ENCODE measurements at places on chromosomes 12 and 14.

GRCh38 chr12:94150240-94151121 is 2.1 kb downstream of the PLXNC1 start:
- DNase-seq = no peak

DNA sequence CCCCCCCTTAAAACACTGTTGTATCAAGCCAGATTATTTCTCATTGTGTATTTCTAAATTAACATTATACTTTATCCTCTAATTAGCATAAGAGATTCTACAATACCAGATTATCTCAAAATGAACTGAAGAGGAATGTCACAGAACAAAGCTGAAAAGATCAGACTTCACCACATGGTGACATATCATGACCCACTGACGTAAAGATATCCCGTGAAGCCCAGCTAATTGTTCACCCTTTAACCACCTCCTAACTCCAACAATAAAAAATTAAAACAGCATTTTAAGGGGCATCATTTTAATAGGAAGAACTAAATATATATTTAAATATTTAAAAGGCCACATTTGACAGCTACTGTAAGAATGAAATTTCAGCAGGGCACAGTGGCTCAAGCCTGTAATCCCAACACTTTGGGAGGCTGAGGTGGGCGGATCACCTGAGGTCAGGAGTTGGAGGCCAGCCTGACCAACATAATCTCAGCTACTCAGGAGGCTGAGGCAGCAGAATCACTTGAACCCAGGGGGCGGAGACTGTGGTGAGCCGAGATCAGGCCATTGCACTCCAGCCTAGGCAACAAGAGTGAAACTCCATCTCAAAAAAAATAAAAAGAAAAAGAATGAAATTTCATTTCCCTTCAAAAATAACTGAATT is 29.0 kb downstream of the CDK17 start:
- DNase-seq = no peak

DNA sequence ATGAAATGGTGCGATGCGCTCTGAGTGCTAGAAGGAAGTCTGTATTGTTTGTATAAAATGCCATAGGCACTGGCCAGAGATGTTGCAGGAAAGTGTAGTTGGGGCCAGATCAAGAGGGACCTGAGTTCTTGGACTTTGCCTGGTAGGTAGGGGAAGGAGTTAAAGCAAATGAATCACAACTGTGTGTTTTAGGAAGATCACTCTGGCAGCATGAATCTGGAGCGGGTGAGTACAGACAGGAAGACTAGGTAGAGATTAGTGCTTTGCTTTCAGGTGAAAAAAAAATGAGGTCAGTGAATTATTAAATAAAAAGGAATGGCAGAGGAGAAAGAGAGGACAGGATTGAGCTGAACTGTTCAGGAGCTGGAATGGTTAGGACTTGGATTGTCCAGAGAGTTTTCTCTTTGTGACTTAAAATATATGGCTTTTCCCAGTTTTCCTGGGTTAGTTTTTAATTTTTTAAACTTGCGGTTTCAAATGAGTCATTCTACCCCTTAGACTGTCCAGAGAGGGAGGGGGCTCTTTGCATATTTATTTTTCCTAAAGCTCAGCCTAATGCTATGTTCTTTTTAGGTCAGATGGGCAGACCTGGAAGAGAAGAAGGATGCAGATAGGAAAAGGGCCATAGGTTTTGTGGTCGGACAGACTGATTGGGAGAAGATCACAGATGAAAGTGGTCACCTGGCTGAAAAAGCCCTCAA is 41.1 kb downstream of the PROX2 start:
- DNase-seq = no peak

- no peak for DNase-seq
Observed at GRCh38 chr14:22200977-22201605, 387.9 kb downstream of the DAD1 start.

GRCh38 chr14:34971381-34971780 is 11.4 kb upstream of the SRP54 start:
- no peak for DNase-seq

DNA sequence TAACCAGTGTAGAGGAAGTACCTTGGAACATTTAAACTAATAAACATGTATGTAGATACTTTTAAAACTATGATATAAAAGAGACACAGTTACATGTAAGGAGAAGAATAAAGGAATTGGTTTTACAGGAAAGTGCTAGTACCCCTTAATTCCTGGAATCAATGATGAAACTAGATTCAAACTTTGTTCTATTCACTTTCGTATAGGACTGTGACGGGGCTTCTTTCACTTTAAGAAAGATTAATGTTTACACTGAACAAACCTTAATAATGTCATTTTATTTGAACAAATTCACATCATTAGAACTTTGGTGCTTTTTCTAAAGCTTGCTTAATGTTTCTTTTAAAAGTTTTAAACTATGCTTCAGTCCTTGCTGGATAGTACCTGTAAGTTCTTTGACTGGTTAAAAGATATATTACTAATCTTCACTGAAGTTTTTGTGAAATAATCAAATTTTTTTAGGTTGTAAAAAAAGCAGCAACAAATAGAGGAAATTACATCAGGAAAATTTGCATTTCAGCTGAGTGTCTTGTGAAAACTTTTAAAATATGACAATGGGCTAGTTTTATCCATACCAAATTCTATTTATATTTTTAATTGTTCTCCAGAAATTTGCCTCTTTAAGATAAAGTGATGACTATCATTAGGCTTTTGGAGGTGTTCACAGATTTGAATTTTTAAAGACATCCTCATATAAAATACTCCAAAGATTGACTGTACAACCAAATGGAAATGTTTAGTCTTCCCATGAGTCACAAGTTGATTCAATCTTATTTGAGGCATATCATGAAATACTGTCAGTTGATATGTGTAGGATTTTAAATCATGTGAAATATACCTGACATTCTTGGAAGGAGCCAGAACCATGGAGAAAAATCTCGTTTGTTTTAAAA is 36.2 kb downstream of the PAPOLA start:
- no peak for DNase-seq

DNA sequence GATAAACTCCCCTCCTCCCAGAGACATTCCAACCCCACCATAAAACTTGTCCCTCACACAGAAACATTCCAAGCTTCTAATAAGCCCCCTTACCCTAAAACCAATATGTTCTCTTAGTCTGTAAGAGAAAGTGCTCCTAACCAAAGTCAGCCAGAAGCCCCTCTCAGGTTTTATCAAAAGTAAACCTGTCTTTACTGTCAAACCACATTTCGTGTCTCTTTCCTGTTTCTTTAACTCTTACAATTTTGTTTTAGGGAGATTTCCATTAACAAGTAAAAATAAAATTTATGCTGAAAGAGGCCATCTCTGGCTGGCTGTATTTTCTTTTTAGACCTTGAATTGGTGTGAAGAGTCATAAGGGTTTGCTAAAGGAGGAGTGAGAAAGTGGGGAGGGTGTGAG is 29.8 kb upstream of the CAPRIN2 start:
- no peak for DNase-seq

- DNase-seq = no peak
Observed at GRCh38 chr14:22821193-22822015, 6.2 kb upstream of the SLC7A7 start.

GRCh38 chr12:58711974-58712373 is 208.3 kb downstream of the LRIG3 start:
- no peak for DNase-seq

DNA sequence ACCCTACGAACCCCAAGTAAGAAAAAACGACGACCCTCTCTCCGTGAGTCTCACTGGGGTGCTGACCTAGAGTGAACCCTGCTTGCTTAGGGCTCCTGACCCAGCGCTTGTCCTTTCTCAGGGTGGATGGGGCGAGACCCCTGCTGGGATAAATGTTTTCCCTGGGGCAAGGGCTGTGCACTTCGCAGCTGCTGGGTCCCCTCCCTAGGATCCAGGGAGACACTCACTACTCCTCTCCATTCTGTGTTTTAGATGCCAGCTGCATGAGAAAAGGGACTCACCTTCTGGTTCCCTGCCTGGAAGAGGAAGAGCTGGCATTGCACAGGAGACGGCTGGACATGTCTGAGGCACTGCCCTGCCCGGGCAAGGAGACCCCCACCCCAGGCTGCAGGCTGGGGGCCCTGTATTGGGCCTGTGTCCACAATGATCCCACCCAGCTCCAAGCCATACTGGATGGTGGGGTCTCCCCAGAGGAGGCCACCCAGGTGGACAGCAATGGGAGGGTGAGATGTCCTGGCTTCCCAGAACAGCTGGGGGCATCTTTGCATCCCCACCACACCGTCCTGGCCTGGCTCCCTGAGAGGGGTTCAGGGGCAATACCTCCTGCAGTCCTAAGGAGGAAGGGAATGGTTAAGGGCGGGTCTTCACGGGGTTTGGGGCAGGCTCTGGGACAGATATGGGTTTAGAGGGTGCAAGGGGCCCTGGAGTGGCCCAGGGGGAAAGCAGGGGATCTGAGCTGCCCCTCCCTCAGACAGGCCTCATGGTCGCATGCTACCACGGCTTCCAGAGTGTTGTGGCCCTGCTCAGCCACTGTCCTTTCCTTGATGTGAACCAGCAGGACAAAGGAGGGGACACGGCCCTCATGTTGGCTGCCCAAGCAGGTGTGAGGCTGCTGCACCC is 663 bp downstream of the ANKRD33 start:
- DNase-seq = no peak

GRCh38 chr14:52694761-52695480 is 437 bp downstream of the ERO1A start:
- DNase-seq = no peak
